ENCODE measurements at places on chromosomes 4 and X. TPM values are rescaled to one million over a fixed set of nuclear protein-coding genes. Genes with fewer than 3 reads are reported as not detected.

GRCh38 chrX:129842510-129843208, 1.0 kb downstream of the ZDHHC9 start:
- no peak for DNase-seq

- no peak for DNase-seq
Observed at GRCh38 chr4:38463268-38463958, 200.6 kb upstream of the KLF3 start.

DNA sequence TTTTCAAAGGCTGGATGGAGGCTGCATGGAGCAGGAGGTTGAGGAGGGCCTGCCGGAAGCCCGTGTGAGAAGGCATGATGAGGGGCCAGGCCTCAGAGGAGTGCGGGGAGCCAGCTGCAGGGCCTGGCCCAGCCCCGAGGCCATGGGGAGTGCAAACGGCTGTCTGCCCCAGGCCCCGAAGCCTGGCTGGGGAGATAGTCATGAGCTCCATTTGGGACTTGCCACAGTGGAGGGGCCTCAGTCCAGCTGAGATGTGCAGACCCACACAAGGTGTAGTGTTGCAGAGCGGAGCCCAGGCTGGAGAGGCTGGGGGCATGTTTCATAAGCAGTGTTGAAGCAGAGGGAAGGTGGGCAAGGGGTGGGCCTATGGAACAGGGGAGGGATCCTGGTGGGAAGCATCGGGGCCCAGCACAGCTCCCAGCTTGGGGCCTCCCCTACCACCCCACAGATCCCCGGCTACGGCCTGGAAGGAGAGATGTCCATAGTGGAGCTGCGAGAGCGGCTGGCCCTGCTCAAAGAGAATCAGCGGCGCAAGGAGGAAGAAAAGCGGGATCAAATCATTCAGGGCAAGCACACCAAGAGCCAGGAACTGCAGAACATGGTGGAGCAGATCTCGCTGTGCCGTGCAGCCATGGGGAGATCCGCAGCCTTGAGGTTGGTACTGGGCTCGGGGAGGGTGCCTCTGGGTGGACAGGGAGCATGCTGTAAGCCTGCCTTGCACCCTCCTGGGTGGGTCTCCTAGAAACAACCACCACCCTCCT, 9.1 kb upstream of the RNF4 start:
- DNase-seq, result no peak

- DNase-seq, result no peak
Observed at GRCh38 chr4:139749338-139749737, 83.7 kb downstream of the MGST2 start.

DNA sequence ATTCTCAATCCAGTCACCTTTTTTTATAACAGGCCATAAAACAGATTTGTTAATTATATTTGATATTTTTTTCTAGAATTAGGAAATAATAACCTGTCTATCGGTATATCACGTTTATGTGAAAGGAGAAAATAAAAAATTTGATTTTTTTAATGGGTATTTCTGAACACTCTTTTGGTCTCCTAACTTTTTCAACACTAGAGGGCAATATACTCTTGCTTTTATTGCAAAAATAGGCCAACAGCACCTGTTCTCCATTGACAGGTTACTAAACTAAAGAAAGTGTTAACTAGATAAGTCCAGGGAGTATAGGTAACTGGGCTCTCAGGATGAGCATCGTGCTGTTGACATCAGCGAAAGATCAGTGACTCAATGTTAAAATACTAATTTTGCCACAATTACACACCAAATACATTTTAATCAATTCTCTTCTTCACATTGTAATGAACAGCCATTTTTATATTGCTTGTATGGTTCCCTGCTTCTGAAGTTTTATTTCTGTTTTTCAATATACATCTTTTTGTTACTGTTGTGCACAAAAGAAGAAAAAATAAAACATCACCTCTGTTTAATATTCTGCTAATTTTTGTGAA, 22.8 kb downstream of the NDST4 start:
- no peak for DNase-seq

GRCh38 chrX:148593987-148594386, 93.6 kb downstream of the AFF2 start:
- no peak for DNase-seq

DNA sequence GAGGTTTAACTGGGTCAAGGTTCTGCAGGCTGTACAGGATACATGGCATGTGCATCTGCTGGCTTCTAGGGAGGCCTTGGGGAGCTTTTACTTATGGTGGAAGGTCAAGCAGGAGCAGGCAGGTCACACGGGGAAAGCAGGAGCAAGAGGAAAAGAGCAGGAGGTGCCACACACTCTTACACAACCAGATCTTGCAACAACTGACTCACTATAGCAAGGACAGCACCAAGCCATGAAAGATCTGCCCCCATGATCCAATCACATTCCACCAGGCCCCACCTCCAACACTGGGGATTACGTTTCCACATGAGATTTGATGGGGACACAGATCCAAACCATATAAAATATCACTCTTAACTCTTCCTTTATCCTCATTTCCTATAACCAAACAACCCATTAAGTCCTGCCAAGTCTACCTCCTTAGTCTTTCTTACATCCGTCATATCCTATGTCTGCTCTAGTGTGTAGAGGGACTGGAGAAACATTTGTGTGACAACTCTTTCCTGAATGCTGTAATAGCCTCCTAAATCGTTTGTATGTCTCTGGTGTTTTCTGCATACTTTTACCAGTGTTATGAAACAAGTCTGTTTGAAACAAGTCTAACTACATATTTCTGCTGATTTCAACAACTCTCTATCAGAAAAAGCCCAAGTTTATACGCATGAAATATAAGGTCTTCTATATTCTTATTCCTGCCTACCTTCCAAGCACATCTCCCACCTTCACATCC, 8.3 kb upstream of the RAP2C start:
- no peak for DNase-seq

- no peak for DNase-seq
Observed at GRCh38 chrX:54048412-54048811, 4.1 kb upstream of the PHF8 start.

DNA sequence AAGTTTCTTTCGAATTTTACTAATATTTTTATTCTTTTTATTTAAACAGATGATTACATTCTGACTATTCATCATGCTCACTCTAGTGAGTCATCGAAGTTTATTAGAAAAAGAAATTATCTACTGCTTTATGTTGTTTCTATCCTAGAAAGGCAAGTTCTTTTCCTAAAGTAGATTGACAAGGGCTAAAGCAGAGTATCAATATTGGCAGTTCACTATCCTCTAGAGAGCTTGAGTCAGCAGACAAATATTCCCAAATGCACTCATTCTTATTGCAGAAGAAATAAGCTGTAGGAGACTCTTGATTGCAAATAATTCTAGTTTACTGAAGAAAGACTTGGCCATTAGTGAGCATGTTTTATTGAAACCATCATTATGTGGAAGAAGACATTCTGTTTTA, 911.8 kb downstream of the CENPC start:
- no peak for DNase-seq

- DNase-seq, result no peak
Observed at GRCh38 chr4:15870079-15870478, 68.5 kb downstream of the FGFBP1 start.

DNA sequence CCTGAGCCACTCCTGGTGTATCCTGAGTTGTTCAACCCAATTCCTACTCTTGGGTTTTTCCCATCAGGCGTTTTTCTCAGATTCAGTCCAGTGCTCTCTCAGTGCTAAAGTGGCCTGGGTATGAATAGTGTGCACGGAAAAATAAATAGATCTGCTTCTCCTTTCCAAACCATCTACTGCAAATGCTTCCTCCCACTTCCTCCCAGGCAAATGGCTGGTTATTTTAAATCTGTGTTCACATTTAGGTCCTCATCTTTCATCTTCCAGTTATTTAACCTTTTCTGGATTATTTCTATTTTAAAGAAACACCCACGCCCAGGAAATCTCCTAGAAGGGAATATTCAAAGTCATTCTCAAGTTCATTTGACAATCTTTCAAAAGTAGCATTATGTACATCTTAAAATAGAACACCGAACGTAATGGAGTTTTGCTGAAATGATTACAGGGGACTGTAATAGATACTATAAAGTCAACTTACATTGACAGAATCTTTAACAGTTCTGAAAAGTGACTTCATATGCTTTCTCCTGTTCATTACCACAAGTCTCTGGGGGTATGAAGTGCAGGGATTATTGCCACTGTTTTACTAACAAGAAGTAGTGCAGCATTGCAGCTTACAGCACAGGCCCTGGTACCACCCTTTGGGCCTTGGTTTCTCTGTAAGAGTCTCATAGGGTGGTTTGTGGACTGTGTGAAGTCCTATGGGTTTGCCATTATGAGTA, 66.3 kb downstream of the MED28 start:
- no peak for DNase-seq

GRCh38 chrX:36116222-36116621, 196.7 kb downstream of the CFAP47 start:
- DNase-seq, result no peak

GRCh38 chrX:71626576-71626975, 8.3 kb upstream of the CXCR3 start:
- no peak for DNase-seq

GRCh38 chrX:2228536-2228935, 272.2 kb downstream of the DHRSX start:
- no peak for DNase-seq

DNA sequence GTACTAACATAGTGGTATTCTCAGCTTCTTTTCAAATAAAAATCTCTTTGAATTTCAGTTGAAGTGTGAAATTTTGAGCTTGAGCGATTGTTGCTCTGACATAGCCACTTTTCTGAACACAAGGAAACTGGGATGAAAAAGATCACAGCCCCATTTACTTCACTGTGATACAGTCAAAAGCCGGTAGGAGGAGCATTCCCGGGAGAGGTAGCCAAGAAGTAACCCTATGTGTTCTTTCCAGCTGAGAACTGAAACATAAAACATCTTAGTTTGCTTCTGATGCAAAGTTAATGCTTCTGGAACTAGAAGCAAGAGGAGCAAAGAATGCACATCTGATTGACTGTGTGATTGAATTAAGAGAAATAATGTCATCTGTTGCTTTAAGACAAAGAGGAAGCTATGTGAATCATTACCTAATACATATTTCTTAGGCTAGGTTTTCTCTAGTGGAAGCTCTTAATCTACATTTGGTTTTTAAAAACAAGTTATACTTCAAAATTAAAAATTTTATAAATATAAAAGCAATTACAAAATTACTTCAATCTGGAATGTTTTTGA, 88.3 kb upstream of the UNC5C start:
- DNase-seq, result no peak

DNA sequence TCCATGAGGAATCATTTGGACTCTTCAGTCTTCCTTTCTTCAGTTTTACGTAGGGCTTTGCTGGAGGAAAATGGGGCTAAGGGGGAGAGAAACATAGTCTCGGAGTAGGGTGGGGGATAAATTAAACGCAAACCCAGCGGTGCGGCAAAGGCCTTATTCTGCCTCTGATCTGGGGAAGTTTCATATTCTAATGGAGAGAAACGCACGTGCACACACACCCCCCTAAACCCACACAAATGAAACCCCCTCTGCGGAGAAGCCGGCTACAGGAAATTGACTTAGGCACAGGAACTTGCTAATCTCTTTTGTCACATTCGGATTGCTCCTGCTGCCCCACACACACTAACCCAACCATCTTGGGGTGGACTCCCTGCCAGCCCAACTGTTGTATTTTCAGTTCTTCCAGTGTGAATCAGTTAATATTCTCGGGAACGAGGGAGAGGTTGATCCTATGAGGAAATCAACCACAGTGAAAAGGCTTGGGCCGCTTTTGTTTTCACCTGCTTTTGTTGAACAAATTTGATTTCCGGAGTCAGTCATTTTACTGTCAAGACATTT, at the start of gene RHOH:
TSS of gene RHOH (plus strand) at position 308 of the 558 bp plus-strand sequence. CDS start 46,356 bp downstream, outside the sequence.
- DNase-seq, result no peak

- no peak for DNase-seq
Observed at GRCh38 chrX:85851418-85851817, 195.9 kb downstream of the CHM start.

GRCh38 chr4:146975527-146975926, 29.9 kb upstream of the TTC29 start:
- DNase-seq, result no peak

DNA sequence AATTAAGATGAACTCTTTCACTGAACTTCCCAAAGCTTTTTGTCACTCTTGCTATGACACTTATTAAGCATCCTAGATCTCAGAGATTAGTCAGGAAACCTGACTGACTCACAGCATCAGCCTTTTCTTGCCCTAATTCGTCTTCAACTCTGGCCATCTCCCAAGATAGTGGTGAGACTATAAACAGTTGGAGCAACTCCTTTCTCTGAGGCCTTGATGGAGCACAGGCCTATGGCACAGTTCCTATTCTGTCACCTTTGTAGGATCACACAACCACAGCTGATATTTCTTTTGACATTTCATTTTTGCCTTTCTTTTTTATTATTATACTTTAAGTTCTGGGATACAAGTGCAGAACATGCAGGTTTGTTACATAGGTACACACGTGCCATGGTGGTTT, 217.6 kb downstream of the PRR32 start:
- no peak for DNase-seq

DNA sequence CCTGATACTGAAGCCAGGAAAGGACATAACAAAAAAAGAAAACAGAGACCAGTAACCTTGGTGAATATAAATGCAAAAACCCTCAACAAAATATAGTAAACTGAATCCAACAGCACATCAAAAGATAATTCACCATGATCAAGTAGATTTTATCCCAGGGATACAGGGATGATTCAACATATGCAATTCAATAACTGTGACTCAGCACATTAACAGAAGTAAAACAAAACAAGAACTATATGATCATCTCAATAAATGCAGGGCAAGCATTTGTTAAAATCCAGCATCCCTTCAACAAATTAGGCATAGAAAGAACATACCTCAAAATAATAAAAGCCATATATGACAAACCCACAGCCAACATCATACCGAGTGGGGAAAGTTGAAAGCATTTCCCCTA, 112.0 kb downstream of the HHIP start:
- no peak for DNase-seq

DNA sequence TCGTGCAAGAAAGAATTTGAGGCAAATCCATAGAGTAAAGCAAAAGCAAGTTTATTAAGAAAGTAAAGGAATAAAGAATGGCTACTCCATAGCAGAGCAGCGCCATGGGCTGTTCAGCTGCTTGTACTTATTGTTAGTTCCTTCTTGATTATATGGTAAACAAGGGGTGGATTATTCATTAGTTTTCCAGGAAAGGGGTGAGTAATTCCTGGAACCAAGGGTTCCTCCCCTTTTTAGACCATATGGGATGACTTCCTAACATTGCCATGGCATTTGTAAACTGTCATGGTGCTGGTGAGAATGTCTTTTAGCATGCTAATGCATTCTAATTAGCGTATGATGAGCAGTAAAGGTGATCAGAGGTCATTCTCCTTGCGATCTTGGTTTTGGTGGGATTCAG, 23.5 kb upstream of the CEP135 start:
- no peak for DNase-seq

- DNase-seq, result no peak
Observed at GRCh38 chrX:11272290-11272689, 20.9 kb upstream of the AMELX start.

Gene FAM184B
- total RNA-seq, result not detected

Gene KLF8
- total RNA-seq, result 23.7 TPM

Gene ATP5ME
- total RNA-seq, result 50.0 TPM

Gene ARMCX4
- total RNA-seq, result 18.9 TPM

Gene JCHAIN
- total RNA-seq, result 5.1 TPM

Gene PCDH7
- total RNA-seq, result 5.1 TPM

Gene DDX53
- not detected for total RNA-seq

Gene EPHA5
- total RNA-seq, result 3.9 TPM

Gene SOD3
- total RNA-seq, result 329 TPM

Gene MFAP3L
- total RNA-seq, result 20.1 TPM

Gene TEX13D
- total RNA-seq, result not detected

Gene HSD17B13
- total RNA-seq, result not detected

Gene HNRNPD
- 98.5 TPM for total RNA-seq

Gene ABCG2
- total RNA-seq, result 5.4 TPM

Data from tibial nerve (tissue), 4 donors.